ENCODE measurements at places on chromosomes 2 and 18.

DNA sequence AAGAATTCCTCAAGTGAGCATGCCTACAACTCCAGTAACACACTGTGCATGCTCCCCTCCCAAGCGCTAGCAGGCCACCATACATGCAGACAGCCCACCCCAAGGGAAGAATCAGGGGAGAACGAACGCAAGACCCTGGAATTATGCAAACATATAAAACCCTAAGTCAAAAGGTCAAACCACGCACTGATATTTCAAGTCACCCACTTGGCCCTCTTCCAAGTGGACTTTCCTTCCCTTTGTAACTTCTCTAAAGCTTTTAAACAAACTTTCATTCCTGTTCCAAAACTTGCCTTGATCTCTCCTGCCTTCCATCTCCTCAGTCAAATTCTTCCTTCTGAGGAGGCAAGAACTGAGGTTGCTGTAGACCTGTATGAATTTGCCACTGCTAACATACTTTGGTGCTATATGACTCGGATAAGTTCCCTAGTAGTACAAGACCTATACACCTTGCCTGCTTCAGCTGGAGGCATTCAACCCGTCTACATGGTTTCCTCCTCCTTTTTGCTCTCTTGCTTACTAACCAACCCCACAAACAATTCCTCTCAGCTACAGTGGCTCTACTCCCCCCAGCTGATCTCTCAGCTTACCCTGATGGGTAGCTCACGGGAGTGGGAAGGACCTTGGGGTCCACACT is 11.1 kb upstream of the RPIA start:
- no peak for DNase-seq

DNA sequence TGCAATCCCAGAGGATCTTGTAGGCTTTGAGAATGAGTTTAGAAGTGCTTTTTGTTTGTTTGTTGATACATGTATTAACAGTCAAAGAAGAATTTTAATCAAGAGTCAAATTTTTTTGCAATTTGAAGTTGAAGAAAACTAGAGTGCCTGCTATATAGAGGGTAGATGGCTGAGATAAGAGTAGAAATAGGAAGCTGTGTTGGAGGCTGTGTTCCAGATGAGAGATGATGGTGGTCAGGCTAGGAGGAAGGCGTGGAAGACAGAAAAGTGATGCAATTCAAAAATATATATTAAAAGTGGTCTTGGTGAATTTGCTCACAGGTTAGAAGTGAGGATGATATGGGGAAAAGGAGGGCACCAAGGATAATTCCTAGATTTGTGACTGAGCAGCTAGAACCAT is 978.3 kb downstream of the BCL11A start:
- no peak for DNase-seq

DNA sequence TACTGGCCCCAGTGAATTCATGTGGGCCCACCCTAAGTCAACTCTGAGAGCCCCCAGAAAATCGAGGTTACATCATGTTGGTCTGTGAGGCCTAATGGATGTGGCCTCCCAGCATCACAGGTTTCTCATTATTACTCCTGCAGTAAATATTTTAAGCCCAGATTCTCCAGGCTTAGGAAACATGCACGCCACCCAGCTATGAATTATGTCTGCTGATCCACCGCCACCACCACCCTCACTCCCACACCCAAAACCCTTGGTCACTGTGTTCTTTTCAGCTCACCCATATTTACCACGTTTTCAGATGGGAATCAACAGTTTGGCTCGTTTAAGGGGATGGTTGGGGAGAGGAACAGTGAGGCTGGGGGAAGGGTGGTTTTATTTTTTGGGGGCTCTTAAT is 128.6 kb downstream of the NCK2 start:
- no peak for DNase-seq

- DNase-seq: no peak
Measured at GRCh38 chr2:195475336-195475735, 181.7 kb upstream of the SLC39A10 start.

DNA sequence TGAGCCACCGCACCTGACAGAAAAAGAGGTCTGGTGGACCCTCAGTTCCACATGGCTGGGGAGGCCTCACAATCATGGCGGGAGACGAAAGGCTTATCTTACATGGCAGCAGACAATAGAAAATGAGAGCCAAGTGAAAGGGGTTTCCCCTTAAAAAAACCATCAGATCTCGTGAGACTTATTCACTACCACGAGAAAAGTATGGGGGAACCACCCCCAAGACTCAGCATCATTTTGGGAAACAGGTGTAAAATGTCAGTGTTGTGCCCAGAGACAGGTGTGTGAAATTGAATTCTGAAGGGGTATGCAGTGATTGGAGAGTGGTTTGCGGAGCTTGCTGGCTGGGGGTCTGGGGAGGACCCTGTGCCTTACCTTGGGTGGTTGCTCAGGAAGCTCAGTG is 4.6 kb upstream of the D2HGDH start:
- no peak for DNase-seq

GRCh38 chr2:21438949-21439348 is 315.2 kb downstream of the TDRD15 start:
- DNase-seq: no peak

DNA sequence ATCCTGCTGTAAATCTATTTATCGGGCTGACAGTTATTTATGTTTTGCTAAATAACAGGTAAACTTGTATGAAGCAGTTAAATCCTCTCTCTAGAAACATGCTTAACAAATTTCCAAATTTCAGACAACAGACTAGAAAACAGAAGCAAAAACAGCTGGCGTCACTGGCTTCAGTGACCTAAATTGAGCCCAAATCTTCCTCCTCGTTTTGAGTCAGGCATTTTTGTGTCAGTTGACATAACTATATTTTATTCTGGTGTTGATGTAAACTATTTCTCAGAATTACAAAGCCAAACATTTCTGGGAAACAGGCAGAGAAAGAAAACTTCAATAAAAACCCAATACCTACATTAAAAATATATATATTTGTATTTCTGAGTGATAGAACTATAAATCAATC is 21.7 kb downstream of the RBMS1 start:
- DNase-seq: no peak

DNA sequence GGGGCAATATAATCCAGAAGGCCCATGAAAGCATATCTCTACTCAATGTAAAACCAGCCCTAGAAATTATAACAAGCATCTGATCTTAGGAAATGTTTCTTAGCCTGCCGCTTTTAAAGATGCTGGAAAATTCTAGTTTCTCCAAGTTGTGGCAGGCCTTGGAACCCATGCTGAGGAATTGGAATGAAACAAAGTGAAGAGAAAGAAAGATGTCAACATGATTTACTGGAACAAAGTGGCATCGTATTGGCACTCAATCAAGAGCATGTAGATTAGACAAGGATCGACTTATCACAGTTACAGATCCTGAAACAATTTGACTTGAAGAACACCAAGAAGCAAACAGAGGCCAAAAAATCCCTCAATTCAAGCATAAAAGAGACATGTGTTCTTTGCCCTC is 28.7 kb downstream of the CNTNAP5 start:
- DNase-seq: no peak

DNA sequence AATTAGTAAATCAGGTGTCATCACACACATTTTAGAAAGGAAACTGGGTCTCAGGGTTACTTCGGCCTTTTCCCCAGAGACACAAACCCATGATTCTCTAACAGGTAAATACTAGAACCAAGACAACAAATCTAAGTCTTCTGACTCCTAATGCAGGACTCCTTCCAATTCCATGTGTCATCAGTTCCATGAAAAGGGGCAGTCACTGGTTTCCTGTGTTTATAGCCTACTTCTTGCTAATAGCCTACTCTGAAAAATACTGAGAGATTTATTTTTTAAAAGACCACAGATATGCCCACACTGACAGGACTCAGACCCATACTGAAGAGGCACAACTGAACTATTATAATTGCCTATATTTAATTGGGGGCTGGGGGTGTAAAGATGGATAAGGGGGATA is 33.0 kb downstream of the RAB1A start:
- DNase-seq: no peak

DNA sequence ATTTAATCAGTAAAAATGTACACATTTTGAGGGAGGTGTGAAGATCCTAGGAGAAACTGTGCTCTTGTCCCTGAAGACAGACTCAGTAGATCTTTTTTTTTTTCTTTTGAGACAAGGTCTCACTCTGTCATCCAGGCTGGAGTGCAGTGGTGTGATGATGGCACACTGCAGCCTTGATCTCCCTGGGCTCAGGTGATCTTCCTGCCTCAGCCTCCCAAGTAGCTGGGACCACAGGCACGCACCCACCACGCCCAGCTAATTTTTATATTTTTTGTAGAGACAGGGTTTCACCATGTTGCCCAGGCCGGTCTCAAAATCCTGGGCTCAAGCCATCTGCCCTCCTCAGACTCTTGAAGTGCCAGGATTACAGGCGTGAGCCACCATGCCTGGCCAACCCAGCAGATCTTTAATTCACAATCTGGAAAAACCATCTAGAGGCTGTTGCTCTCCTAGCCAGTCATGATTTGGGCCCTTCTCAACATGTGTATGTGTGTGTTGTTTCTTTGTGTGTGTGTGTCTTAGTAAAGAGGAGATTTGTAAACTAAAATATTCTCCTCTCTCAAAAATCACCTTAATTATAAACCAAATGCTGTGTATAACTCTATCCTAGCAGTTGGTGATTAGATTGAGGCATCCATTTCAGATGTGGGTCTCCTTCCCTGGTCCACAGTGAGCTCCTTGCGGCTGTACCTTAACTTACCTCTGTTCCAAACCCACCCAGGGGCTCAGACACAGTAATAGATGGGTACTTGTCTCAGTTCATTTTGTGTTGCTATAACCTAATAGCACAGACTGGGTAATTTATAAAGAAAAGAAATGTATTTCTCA is 3.9 kb upstream of the MYCN start:
- DNase-seq: no peak

DNA sequence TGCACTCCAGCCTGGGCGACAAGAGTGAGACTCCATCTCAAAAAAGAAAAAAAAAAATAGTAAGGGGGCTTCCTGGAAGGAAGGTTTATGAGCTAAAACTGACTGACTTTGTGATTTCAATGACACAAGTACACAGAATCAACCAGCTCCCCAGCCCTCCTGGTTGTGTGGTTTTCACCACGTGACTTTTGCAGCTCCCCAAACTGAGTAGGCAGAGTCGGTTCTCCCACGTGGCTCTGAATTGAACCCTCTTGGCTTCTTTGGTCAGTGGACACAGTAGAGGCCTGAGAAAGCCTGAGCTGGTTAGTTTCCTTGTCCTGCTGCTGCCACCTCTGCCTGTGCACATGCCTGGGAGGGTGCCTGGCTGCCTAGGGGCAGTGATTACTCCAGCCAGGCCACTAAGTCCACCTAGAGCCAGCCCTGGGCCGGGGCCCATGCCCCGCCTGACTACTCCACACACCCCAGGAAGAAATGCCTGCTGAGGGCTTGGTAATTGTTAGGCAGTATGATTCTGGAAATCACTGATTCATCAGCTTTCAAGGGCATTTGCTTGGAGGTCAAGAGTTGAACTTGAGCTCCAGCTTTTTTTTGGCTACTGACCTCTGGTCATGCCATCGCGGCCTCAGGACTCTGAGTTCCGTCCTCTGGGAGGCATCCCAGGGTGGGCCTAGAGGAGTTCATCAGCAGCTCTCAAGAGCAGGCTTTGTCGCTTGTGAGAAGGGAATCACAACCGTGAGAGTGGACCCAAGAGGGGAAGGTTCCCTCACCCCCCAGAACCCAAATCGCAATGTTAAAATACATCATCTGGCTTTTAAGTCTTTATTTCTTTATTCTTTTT is 431.9 kb upstream of the HS6ST1 start:
- no peak for DNase-seq
